ENCODE measurements at places on chromosomes 6 and 20.

GRCh38 chr20:35618263-35619131, 2.9 kb downstream of the SPAG4 start:
- DNase-seq, result no peak

DNA sequence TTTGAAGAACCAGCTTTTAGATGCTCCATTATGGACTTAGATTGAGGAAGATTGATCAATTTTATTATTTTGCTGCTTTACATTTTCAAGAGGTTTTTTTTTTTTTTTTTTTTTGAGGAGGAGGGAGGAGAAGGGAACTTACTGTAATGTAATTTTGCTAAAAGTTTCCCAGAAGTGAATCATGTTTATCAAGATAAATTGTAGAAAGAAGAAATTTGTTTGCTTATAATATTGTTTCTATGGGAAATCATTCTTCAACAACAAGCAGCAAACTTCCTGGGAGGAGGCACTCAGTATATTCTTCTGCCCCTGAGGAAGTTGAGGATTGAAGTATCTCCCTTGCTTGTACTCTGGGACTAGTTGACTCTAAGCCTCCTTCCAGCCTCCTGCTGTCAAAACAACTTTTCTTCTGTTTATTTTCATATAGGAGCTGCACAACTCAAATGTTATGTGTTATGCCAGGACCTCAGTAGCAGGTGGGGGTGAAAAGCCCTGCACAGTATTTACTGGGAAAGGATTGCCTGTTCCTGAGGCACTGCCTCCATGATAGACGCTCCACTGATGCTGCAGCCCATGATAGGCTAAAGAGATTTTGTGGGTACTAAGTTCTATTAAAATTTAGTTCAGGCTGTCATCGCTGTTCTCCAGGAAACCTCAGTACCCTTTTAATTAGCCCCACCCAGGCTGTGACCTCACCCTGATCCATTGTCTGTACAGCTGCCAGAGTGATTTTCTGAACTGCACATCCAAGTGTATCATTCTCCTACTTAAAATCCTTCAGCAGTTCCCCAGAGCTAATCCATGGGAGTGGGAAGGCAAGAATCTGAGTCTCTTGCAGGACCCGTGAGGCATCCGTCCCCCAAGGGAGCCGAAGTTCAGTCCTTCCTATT, 51.9 kb downstream of the CARMIL1 start:
- DNase-seq, result no peak

GRCh38 chr20:61400499-61400898, 148.4 kb downstream of the CDH4 start:
- no peak for DNase-seq

- DNase-seq, result no peak
Observed at GRCh38 chr6:107369493-107369892, 89.9 kb downstream of the PDSS2 start.
